NCI-H187 treated with DMSO at 0.1 percent for 48 hours (cell line): ENCODE measurements at places on chromosomes 13 and 19.

DNA sequence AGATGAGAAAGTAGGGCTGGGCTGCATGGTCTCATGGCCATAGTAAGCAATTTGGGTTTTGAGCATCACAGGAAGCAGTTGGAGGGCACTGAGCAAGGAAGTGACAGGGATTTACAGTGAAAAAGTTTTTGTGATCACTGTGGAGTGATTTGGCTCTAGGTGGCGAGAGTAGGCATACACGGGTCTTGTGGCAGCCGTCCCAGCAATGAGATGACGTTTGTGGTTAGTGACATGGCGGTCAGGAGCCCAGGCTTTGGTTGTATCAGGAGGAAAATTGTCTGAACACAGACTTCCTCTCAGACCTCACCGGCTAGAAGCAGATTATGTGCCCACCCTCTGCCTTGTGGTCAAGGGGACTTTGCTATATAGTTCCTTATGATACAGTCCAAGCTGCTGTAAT, 3.3 kb downstream of the ZNF444 start:
- no peak for DNase-seq

DNA sequence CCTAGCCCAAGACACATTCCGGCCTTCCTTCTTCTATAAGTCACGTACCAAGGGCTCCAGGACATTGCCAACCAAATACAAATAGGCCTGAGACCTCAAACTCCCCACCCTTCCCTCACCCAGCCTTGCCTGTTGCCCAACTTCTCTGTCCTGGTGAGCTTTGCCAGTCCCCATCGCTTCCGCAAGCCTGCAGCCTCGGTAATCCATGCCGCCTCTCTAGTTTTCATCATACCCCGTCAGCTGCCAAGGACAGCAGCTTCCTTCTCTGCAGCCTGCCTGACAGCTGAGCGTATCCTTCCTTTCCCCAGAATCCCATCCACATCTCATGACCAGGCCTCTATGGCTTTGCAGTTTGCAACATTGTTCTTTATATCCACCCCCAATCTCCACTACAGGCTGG, 36.6 kb upstream of the POMP start:
- no peak for DNase-seq

DNA sequence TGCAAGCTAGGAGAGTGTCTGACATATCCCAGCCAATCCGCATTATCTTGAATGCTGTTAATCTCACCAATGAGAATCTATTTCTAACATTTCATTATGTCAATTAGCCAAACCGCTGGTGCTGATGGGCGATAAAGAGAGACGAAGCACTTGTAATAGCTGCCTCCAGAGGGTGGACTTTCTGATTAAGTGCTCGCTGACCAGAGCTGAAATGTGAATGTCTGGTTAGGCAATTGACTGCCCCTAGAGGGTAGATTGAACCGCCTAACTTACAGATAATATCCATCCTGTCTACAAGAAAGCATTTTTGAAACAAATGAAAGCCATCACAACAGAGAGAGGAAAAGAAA, 552 bp upstream of the GRWD1 start:
- DNase-seq: no peak

GRCh38 chr19:55597501-55597921, 1.8 kb downstream of the FIZ1 start:
- no peak for DNase-seq

DNA sequence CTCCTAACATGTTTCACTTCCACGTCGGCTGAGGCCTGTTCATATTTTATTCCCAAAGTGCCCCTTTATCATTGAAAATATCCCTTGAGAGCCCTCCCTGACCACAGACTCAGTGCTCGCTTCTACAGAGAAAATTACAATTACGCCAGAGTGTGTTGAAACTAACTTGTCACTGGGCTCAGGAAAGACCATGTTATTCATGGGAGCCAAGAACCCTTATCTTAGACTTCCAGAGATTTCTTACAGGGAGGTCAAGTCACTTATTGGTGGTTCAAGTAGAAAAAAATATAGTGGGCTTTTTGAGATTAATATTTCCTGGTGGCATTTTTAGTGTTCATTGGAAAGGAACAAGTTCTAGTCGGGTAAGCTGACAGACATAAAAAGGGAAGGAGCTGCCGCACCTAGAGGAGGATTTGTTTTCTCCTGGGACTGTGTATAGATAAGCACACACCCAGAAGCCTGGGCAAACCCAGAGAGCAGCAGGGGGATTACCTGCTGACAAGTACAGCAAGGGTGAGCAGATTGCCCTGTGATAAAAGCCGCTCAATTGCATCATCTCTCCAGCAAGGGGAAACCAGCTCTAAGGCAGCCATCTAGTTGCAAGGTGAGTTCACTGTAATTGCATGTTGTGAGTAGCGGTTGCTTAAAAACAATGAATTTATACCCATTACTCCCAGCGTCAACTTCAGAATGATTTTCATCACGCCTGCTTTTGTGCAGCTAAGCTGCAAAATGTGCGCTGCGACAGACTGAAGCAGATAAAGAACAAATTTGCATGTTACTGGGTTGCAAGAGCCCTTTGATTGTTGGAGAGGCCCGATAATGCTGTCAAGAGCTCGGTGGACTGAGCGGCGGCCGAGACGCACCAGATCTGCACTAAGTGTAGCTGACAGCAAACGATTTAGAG, 46.2 kb downstream of the DCT start:
- DNase-seq: peak; percentile 86

GRCh38 chr19:13795595-13796300, 505 bp downstream of the ZSWIM4 start:
- no peak for DNase-seq

GRCh38 chr13:36536546-36536945, 104.3 kb downstream of the CCNA1 start:
- DNase-seq: peak; percentile 30

- no peak for DNase-seq
Measured at GRCh38 chr19:30669329-30670010, 297.3 kb downstream of the ZNF536 start.

DNA sequence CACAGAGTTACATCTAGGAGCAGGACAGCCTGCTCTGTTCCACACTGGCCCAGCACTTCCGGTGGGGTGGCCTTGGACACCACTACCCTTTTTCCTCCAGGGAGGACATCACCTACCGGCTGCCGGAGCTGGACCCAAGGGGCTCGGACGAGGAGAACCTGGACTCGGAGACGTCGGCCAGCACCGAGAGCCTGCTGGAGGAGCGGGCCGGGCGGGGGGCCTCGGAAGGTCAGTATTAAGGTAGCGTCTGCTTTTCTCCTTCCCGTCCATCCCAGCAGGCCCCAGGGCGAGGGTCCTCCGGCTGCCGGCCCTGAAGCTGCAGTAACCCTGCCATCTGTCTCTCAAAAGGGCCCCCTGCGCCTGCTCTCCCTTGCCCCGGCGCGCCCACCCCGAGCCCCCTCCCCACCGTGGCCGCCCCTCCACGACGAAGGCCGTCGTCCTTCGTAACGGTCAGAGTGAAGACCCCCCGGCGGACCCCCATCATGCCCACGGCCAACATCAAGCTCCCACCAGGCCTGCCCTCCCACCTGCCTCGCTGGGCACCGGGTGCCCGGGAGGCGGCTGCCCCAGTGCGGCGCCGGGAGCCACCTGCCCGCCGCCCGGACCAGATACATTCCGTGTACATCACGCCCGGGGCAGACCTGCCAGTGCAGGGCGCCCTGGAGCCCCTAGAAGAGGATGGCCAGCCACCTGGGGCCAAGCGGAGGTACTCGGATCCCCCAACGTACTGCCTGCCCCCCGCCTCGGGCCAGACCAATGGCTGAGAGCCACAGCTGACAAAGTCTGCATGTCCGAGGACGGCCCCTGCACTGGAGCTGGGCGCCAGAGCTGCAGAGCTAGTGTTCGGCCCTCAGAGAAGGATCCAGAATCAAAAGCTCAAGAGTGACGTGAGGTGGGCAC, 3.4 kb upstream of the USE1 start:
- DNase-seq: no peak

GRCh38 chr19:30498707-30499106, 126.5 kb downstream of the ZNF536 start:
- DNase-seq: no peak

DNA sequence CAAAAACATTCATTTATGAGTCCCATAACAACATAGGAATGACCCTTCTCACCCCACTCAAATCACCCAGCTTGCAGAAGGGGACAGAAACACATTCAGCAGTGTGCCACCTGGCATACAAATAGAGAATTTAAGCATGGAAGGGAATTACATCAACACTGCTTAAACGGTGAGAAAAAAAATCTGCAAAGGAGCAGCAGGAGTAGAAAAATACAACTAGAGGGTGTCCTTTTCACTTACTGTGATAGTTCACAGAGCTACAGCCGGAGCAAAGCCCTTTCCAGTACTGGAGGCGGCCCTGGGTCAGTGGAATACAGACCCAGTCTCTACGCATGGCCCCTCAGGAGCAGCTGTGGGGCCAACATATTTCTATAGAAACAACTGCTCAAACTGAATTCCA, 764.3 kb upstream of the ARGLU1 start:
- no peak for DNase-seq

- no peak for DNase-seq
Measured at GRCh38 chr13:31998131-31998530, 33.4 kb upstream of the FRY start.

DNA sequence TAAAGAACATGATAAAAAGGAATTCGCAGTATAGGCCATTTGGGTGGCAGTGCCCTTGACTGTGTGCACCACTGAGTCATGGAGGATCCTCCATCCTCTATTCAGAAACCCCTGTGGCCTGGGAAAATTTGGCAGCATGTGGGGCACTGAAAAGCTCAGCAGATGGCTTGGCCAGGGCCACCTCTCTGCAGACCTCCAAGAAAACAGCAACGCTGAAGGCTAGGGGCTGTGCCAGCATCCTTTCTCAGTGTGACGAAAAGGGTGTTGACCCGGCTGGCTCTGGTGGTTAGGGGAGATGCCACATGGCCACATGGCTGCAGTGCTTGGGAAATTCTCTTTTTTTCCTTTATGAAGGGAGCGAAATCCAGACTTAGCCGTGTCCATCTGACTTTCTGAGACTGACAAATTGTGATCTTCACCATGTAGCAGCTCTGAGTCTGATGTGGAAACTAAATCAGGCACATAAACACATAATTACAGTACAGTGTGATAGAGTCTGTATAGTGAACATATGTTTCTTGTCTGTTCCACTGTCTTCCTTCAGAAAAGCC, 178.0 kb downstream of the KCTD12 start:
- DNase-seq: no peak

- no peak for DNase-seq
Measured at GRCh38 chr13:28429685-28430290, 65.1 kb downstream of the FLT1 start.

GRCh38 chr13:19670147-19670546, 36.7 kb downstream of the MPHOSPH8 start:
- DNase-seq: no peak

DNA sequence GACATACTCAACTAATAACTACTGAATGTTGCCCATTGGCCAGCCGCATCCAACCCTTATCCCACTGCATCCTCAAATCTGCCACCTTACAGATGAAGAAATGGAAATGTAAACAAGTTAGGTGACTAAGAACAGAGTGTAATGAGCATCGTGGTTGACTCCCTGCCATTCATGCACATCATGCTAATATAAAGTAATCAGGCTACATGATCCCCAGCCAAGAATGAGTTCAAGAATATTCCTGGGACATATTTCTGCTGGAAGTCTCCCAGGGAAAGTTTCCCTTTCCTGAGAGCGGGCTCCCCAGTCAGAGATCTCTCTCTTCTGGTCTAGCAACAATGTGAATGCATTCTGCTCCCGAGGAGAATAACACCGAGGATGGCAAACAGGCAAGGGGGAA, 55.9 kb upstream of the SERP2 start:
- DNase-seq: no peak

- DNase-seq: no peak
Measured at GRCh38 chr13:108741930-108742329, 112.5 kb downstream of the MYO16 start.

GRCh38 chr13:30464496-30465342, 1.0 kb downstream of the HMGB1 start:
- no peak for DNase-seq

GRCh38 chr13:103694471-103694870, 628.3 kb upstream of the SLC10A2 start:
- no peak for DNase-seq

DNA sequence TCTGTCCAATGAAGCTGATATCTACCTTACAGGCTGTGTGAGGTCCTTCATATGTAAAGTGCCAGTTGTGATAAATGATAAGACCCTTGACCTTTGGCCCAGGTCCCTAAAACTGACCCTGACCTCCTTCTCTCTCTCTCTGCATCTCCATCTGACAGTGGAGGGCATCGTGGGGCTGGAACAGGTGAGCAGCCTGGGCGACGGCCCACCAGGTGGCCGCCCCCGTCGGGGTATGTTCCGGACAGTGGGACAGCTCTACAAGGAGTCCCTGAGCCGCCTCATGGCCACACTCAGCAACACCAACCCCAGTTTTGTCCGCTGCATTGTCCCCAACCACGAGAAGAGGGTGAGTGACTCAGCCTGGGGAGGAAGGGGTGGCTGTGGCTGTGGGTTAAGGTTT, 53.7 kb downstream of the MYH14 start:
- DNase-seq: no peak

GRCh38 chr19:38033658-38034491, 126.9 kb downstream of the SIPA1L3 start:
- DNase-seq: no peak

DNA sequence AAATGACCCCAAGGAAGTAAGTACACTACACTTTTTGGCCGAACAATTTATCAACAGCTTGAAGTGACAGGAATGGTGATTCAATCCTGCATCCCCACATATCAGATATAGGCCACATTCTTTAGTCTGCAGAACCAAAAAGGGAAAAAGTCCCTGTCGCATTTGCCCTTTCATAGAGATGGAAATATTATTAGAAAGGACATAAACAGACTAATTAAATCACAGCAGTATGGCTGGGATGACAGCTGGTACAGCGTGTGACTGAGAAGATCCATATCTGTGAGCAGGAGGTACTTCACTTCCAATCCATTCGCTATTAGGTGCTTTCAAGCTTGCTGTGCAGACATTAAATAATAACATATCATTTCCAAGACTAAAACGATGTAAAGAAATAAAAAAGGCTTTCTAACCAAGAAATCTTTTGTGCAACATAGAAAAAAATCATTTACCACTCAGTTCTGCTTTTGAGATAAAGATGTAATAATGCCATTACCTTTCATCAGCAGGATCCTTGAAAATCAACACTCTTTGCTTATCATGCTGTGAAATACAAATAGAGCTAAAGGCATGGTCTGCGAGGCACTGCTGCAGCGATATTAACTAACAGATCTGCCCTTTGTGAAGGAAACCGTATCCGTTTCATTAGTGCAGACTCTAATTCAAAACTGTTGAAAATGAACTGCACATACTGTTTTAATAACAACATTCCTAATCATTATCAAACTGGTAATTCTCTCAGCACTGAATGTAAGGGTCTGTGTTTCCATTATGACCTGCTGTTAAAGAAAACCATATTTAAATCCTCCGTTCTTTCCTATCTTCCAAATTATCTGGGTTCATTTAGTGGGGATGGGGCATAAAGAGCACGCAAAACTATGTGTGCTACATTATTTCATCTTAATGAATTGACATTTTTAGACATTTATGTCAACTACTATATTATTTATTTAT, 245.6 kb downstream of the DACH1 start:
- DNase-seq: no peak

- DNase-seq: no peak
Measured at GRCh38 chr19:23823952-23824389, 65.3 kb upstream of the ZNF681 start.

GRCh38 chr13:23365652-23366051, 67.8 kb downstream of the SACS start:
- no peak for DNase-seq
